ENCODE measurements at places on chromosomes 4 and X.

DNA sequence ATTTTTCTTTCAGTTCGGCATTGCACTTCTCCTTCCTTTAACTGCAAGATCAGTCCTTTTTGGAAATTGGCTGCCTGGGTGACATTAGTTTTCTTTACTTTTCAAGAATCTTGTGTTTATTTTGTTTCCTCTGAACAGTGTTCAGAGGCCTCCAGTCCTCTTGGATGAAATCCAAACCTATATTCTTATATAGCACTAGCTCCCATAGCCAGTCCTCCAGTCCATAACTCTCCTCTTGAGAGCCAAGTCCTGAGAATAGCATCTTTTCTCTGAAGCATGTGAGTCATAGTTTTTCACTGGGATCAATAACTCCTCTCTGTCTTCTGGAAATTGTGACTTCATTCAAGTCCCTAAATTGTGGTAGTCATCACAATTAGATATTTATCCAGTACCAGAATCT is 357.5 kb downstream of the RAPGEF2 start:
- no peak for DNase-seq

DNA sequence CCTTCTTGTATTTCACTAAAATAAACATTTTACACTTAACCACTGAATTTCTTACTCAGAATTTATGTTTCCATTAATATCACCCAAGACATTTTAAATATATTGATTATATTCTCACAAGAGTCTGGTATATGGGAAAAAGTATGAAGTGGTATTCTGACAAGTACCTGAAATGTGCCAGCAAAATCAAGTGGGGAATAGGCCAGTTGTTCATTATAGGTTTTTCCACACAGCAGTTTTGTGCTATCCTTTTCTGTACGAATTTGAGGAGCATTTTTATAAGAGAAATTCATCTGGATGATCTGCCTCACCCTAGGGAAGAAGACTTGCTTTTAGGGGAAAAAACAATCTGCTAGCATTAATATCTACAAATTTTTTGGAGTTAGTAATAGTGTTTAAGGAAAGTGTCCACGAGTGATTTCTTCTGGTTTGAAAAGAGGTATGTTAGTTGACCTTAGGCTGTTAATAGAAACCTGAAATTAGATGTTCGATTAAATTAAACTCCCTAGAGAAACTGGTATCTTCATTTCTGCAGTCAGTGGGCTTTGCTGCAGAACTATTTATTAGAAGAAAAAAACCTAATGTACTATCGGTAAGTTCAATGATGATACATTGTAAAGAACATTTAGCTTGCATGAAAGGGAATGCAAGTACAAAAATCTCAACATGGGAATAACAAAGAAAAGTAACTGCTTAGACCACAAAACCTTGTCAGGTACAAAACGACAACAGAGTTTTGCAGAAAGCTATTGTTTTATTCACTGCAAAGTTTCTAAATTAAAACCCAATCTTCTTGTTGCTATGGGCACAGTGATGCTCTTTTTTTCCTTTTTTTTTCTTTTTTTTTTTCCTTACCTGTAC is 1.8 kb downstream of the KLF3 start:
- no peak for DNase-seq

GRCh38 chr4:185589067-185589836 is 53.9 kb upstream of the PDLIM3 start:
- no peak for DNase-seq

- DNase-seq: no peak
These were observed 36.4 kb downstream of the DHX15 start for GRCh38 chr4:24547979-24548378.

DNA sequence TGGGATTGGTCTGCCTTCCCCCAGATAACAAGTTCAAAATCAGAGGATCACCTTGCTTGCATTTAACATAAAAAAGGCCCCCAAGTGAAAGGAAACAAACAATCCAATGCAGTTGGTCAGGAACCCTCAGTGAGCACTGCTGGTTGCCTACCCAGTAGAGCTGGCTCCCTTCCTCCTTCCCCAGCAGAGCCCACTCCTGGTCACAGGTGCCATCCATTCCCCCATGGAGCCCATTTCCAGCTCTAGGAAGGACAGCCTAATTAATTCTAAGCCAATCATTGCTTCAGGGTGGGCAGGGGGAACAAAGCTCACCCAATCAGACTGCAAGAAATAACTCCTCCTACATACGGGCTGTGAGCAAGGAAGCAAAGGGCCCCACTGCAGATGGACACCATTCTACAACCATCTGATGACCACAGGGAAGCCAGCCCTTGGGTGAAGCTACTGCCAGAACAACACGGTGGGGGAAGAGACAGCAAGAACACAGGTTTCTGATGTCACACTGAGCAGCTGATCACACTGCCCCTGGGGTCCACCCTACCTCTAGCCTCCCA is 86.5 kb downstream of the SH3KBP1 start:
- DNase-seq: no peak

- DNase-seq: no peak
These were observed 395.7 kb downstream of the TRIML1 start for GRCh38 chr4:188534917-188535316.

GRCh38 chr4:1795299-1796195 is 2.5 kb downstream of the FGFR3 start:
- DNase-seq: no peak

GRCh38 chrX:17744896-17745523 is 7.7 kb downstream of the SCML1 start:
- DNase-seq: no peak

DNA sequence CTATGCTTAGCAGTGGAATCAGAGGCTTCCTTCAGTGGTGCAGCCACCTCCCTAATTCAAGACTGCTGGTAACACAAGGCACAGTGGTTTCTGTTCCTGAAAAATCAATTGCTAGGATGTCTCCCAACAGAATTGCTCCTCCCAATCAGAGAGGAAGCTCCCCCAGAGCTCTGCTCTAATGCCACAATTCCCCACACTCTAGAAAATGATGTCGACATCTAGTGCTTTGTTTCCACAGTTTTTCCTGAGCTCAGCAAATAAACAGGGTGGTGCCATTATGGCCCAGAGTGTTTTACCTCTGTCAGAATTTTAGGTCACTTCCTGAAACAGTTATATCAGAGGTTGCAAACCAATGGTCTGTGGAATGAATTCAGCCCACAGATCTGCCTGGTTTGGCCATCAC is 24.7 kb downstream of the TAB3 start:
- no peak for DNase-seq

DNA sequence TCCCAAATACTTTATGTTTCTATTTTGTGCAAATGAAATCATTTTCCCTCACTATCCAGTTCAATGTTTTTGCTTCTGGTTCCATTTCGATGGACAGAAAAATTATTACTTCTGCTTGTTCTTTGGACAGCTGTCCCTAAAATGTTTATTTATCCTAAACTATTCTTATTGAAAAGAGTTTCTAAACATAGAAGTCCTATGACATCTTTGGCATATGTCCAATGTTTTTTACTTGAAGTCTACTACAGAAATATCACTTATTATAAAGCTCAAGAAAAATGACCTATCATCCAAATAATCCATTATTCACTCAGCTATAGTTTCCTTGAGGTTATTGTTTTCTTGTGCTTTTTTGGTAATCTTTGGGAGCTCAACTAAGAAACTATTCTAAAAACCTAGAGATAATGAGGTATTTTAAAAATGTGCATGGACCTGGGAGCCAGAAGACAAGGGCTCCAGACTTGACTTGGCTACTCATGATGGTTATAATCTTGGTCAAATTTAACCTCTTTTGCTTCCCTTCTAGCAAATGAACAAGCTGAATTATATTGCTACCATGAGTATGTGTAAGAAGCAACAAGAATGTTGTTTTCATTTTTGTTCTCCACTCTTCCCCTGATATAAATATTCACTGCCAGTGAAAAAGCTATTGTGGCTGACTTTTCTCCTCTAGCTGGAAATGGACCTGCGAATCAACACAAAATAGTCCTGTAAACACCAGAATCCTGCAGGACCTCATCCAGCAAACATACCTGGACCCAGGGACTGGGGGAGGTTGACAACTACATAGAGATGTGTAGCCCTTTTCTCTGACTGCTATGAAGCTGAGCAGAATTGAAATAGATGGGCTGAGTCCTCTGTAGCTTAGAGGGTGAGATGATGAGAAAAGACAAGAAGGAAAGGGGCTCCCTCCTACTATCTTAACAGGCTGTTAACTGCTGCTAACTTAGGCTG is 137.4 kb downstream of the FRYL start:
- DNase-seq: no peak

DNA sequence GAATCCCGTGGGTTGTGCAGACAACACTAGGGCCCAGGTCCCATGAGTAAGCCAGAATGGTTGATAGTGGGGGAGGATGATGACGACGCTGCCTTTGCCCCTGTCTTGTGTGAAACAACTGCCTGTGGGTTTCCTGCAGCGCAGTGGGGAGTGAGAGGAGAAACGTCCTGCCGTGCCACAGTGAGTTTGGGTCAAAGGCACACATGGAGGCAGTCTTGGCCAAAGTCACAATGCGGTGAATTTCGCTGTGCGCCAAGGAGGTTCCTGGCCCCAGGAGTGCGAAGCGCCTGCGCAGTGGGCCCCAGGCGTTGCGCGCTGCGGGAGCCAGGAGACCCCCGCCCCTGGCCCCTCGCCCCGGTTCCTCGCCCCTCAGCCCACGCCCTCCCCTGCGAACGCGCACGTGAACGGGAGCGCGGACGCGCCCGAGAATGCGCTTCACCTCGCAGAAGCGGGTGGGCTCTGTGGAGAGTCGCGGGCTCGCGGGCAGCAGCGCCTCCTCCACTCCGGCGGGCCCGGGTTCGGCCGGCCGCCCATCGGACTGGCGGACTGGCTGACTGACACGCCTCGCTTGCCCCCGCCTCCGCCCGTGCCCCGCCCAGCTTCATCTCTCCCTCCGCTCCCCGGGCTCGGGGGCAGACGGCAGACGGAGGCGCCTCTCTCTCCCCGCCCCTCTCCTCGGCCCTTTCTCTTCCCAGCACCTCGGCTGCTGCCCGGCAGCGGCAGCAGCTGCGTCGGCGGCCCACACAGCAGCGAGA is at the start of gene NUDT10:
NUDT10 (plus strand) TSS at position 635 of the 755 bp plus-strand sequence. CDS start 144 bp downstream, outside the sequence.
- DNase-seq: no peak

DNA sequence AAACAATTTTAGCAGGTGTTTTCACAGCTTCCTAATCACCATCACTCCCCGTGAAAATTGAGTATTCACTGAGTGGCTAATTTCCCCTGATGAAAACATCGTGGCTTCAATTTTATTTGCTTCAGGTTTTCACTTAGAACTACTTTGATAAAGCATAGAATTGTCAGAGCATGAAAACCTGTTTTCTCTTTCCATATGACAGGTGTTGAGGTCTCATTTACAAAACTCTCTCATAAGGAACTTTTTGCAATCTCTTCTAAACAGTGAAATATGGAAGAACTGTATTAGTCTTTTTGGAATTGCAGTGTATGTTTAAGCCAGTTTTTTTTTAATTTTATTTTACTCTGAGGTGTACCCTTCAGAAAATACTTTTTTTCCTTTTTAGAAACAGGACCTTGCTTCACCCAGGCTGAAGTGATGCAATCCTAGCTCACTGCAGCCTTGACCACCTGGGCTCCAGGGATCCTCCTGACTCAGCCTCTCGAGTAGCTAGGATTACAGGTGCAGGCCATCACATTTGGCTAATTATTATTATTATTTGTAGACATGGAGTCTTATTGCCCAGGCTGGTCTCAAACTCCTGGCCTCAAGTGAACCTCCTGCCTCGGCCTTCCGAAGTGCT is 111.2 kb upstream of the RAPGEF2 start:
- DNase-seq: no peak

- no peak for DNase-seq
These were observed 694.4 kb upstream of the POU3F4 start for GRCh38 chrX:82813671-82814078.
